ENCODE measurements at places on chromosomes 1 and 21.

GRCh38 chr1:162094271-162094670, 24.8 kb downstream of the NOS1AP start:
- no peak for DNase-seq

DNA sequence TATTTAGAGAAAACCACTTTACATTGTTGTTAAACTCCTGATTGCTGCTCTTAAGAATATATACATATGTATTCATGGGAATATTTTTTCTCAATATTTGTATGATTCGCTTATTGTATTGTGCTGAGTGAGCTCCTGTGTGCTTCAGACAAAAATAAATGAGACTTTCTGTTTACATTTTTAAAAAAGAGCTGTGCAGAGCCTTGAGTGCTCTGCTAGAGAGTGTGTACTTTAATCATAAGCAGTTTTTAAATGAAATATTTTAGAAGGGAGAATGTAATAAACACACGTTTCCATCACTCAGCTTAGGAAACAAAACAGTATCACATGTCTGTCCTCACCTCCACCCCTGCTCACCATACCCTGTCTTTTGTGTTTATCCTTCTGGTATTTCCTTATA, 9.7 kb downstream of the PTPN14 start:
- DNase-seq: no peak

DNA sequence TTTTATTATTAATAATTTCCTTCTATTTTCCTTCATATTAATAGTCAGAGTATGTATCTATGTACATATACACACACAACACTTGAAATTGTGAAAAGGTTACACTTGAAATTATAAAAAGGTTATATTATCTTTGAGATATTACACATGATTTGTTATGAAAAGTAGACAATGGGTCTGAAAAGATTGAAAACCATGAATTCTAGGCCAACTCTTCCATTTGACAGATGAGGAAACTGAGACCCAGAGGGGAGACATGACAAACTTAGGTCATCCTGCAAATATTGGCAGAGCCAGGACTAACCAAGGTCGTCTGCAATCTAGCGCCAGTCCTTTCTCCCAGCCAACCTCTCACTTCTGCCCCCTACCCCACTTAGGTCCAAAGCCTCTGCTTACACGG, 33.2 kb downstream of the TRIM62 start:
- no peak for DNase-seq

- DNase-seq: no peak
Measured at GRCh38 chr1:112674440-112674985, at the start of gene MOV10. MOV10 (plus strand) TSS chr1:112674659; CDS start chr1:112674913, 254 bp downstream.

DNA sequence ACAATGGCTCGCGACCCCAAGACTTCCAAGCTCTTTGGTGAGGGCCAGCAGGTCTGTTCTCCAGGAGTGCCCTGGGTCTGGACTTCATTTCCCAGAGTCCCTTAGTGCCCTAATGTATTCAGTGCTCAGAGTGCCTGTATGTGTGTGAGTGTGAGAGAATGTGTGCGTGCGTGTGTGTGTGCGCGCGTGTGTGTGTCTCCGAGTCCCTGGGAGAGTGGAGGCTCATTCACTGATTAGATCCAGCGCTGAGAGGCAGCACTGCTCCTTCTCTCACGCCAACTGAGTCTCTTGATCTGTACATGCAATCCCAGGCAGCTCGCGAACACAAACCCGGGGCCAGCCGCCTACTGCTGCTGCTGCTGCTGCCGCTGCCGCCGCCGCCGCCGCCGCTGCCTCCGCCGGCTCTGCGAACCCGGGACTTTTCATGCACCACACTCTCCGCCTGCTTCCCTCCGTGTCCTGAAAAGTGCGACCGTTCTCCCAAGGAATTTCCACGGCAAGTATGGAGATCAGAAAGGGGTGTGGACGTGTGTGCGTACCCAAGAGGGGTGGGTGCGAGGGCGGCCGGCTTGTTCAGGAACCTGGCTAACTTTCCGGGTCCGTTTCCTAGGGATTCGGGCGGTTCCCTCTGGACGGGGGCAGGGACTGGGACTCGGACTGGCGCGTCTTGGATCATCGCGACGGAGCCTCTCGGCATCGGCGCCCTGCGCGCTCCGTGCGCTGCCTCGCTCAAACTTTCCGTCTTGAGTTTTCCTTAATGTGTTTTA, at the start of gene RNF220:
TSS of gene RNF220 (plus strand) at position 225 of the 767 bp plus-strand sequence.
- DNase-seq: no peak

GRCh38 chr1:66282891-66283621, 250.9 kb upstream of the SGIP1 start:
- DNase-seq: no peak

- no peak for DNase-seq
Measured at GRCh38 chr1:77556045-77556444, 126.4 kb downstream of the ZZZ3 start.

- DNase-seq: no peak
Measured at GRCh38 chr1:11697188-11697892, 5.8 kb downstream of the DRAXIN start.

DNA sequence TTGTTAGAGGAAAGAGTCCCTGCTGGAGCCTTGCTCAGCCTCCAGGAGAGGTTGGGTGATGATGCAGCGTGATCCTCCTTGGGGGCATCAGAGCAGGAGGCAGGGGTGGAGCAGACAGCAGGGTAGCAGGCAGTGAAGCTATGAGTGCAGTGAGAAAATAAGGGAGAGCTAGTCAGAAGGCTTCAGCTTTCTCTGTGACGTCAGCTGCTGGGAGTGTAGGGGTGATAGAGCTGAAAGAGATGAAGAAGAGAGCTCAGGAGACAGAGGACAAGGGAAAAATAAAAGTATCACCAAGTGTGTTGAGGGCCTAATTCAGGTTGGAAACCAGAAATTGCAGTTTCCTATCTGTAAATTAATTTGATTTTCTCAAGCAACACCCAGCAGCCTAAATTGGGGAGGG, 2.2 kb upstream of the ADAM30 start:
- DNase-seq: no peak

GRCh38 chr1:107599220-107599619, 365.8 kb downstream of the VAV3 start:
- no peak for DNase-seq

GRCh38 chr1:154405747-154406571, 816 bp downstream of the IL6R start:
- DNase-seq: no peak

DNA sequence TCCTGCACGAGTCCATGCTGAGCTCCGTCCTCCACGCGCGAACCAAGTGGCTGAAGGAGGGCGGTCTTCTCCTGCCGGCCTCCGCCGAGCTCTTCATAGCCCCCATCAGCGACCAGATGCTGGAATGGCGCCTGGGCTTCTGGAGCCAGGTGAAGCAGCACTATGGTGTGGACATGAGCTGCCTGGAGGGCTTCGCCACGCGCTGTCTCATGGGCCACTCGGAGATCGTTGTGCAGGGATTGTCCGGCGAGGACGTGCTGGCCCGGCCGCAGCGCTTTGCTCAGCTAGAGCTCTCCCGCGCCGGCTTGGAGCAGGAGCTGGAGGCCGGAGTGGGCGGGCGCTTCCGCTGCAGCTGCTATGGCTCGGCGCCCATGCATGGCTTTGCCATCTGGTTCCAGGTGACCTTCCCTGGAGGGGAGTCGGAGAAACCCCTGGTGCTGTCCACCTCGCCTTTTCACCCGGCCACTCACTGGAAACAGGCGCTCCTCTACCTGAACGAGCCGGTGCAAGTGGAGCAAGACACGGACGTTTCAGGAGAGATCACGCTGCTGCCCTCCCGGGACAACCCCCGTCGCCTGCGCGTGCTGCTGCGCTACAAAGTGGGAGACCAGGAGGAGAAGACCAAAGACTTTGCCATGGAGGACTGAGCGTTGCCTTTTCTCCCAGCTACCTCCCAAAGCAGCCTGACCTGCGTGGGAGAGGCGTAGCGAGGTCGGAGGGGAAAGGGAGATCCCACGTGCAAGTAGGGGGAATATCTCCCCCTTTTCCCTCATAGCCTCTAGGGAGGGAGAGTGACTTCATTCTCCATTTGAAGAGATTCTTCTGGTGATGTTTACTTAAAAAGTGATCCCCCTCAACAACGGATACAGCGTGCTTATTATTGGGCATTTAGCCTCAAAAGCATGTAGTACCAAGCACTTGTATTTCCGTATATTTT, 991 bp downstream of the PRMT6 start:
- DNase-seq: no peak

- DNase-seq: no peak
Measured at GRCh38 chr1:233640179-233640578, 26.3 kb downstream of the KCNK1 start.

DNA sequence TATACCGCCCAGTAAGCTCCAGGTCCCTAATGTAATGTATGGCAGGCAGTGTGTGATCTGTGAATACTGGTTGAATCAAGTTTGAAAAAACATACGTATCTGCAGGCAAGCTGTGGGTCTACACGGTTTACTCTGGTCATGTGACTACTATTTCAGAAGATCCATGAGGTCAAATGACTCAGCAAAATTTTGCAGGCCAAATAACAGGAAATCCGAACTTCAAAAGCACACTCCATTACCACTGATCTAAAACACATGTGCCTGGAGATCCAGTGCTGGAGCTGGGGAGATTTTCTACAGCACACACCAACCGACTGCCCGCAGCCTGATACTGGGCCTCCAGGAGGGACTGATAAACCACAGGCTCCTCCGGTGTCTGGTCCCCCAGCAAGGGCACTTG, 64.5 kb upstream of the SLC44A3 start:
- no peak for DNase-seq

DNA sequence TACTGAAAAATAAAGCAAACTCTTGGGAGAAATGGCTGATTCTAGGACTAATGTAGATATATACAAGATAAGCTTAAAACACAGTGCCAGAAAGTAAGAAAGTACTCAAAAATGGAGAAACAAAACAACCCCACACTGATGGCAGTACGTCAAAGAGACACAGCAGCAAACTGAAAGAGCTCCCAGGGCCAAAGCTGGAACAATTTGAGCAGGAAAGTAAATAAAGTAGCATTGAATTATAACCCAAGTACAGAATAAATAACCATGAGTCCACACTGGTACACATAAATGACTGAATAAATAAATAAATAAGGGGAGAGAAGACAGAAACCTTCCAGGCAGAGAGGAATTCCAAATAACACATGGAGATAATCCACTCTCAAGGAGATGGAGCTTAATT, 120.9 kb downstream of the GLUL start:
- no peak for DNase-seq

- DNase-seq: no peak
Measured at GRCh38 chr1:9596415-9597123, 7.9 kb downstream of the TMEM201 start.

GRCh38 chr1:4309676-4310320, 344.6 kb upstream of the AJAP1 start:
- DNase-seq: no peak

DNA sequence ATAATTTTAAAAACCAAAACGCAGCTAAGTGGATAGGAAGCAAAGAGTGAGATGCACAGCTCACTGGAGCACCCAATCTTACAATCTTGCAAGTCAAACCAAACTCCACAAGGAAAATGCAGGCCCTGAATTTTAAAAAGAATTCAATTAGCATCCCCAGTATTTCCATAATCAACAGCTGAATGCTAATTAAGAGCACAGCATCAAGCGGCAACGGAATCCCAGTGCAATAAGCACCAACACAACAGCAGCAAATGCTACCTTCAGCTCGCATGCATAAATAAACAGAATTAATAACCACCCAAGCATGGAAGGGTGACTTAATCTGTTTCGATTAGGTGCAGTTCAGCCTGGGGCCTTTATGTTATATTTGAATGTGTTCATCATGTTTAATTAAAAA, 142.9 kb downstream of the SLC45A1 start:
- no peak for DNase-seq

- no peak for DNase-seq
Measured at GRCh38 chr21:41605178-41605933, 97.4 kb upstream of the TMPRSS2 start.

DNA sequence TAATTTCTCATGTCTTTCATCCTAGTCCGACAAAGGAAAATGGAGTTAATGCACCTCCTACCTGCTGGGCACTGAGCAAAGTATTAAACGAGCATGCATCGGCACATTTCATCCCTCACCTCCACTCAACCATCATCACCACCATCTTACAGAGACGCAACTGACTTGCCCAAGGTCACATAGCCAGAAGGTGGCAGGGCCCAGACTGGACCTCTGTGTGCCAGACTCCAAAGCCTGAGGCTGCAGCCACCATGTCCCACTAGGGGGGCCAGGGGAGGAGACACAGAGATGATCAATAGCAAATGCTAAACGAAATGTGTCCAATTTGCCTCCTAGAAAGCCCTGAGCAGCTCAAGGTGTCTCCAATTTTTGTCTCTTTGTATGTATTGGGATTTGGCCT, 163.7 kb upstream of the EDN2 start:
- DNase-seq: no peak

GRCh38 chr1:242146652-242147051, 147.8 kb upstream of the MAP1LC3C start:
- DNase-seq: no peak

- DNase-seq: no peak
Measured at GRCh38 chr1:60066001-60066400, 7.6 kb downstream of the C1orf87 start.

DNA sequence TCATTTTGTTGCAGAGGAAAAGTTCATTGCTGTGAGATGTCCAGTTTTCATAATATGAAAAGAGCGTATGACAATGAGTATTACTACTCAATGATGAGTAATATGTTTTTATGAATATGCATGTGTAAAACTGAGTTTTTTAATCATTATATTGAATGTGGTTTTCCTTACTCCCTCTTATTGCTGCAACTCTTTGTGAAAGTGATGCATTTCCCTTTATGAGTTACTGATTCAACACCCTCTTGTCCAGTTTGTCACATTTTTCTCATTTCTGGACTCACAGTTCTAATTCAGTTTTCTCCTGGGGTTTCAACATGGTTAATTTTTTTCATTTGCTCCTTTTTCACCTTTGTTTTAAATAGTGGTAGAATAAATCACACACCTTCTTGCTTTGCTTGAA, 35.2 kb upstream of the KCNJ15 start:
- no peak for DNase-seq

GRCh38 chr1:94068999-94069918, 51.7 kb downstream of the ABCA4 start:
- no peak for DNase-seq

DNA sequence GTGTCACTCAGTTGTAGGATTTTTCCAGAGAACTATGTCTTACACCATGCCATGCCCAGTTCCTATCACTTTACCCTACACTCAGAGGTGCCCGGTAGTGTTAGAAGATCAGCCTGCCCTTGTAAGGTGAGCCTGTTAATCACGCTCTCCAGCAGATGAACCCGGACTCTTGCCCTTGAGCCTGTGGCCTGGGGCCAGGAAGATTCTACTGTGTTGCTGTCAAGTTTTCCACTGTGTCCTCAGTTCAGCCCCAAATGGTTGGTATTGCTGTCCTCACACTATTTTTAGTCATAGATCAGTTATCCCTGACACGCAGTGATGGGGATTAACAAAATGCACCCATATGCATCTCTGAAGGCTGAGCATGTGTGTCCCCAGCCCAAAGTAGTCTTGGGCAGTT, 105.0 kb upstream of the SPAG17 start:
- no peak for DNase-seq

- DNase-seq: no peak
Measured at GRCh38 chr1:202834771-202835547, 24.2 kb downstream of the PCAT6 start.
